ENCODE measurements at places on chromosomes 7 and 10.

GRCh38 chr10:3294919-3295581 lies 122.5 kb upstream of the PITRM1 start:
- no peak for DNase-seq

- DNase-seq: no peak
These were observed 88.7 kb upstream of the ZWINT start for GRCh38 chr10:56449770-56450169.

DNA sequence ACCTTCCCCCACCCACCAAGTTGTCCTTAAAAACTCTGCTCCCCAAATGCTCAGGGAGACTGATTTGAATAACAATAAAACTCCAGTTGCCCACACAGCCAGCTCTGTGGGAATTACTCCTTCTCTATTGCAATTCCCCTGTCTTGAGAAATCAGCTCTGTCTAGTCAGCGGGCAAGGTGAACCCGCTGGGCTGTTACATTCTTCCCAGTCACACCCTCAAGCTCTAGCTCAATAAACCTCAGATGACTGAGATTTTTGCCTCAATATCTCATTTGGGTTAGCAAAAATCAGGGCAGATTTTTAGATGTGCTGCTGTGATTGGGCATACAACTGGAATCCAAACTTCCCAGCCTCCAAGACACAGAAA lies 32.9 kb downstream of the SVOPL start:
- DNase-seq: no peak

- DNase-seq: no peak
These were observed 951.6 kb downstream of the ANKRD7 start for GRCh38 chr7:119175911-119176627.

DNA sequence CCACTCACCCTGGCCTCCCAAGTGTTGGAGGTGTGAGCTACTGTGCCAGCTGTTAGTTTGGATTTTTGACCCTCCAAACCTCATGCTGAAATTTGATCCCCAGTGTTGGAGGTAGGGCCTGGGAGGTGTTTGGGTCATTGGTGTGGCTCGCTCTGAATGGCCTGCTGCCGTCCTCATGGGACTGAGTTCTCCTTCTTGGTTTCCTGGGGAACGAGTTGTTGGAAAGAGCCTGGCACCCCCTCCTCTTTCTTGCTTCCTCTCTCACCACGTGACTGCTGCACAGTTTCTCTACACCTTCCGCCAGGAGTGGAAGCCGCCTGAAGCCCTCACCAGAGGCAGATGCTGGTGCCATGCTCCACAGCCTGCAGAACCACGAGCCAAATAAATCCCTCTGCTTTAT lies 253.5 kb downstream of the PHTF2 start:
- DNase-seq: no peak

- no peak for DNase-seq
These were observed 297.1 kb upstream of the LRGUK start for GRCh38 chr7:133830081-133830480.

GRCh38 chr10:580778-581177 lies 108.7 kb downstream of the DIP2C start:
- no peak for DNase-seq

DNA sequence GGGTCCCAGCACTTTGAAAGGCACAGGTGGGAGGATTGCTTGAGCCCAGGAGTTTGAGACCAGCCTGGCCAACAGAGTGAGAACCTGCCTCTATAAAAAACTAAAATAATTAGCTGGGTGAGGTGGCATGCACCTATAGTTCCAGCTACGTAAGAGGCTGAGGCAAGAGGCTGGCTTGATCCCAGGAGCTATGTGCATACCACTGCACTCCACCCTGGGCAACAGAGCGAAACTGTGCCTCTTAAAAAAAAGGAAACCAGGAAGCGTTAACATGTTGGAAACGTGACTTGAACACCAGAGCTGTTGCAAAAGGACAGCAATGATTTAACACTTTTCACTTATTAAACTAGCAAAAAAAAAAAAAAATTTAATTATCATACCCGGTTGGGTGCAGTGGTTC lies 12.6 kb downstream of the BAZ1B start:
- no peak for DNase-seq

DNA sequence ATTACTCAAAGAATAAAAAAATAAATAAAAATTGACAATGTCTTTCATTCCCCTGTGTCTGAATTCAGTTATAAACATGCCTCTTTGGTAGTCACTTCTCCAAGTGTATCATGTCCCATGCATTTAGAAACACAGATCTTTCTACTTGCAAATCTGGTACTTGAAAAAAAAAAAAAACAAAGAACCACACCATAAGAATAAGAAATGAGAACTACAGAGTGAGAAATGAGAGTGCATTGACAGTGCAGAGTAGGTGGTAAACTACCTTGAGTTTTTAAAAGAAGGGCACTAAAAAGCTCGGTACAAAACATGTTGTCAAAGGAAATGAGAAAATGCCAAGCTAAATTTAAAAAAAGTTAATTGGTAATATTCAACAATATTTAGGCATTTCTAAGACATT lies 123.0 kb downstream of the GPR85 start:
- no peak for DNase-seq

All from activated T-cell treated with anti-CD3 and anti-CD28 coated beads, Interleukin-2, amount 50 U/mL, for 4 hours (primary cell).